Astrocyte (in vitro differentiated cells and primary cell): ENCODE measurements at places on chromosomes 7 and 10. TPM values are rescaled to one million over a fixed set of nuclear protein-coding genes. Genes with fewer than 3 reads are reported as not detected.

IFT22 gene
- total RNA-seq, result 20.9 and 23.5 TPM in 2 replicates

PROSER2 gene
- total RNA-seq, result 10.3 and 12.1 TPM in 2 replicates

PAX4 gene
- not detected in 2 replicates for total RNA-seq

FLNC gene
- 308 and 364 TPM in 2 replicates for total RNA-seq

KNDC1 gene
- total RNA-seq, result 2.6 and 4.1 TPM in 2 replicates

SLC39A12 gene
- not detected in 2 replicates for total RNA-seq
